NCI-H446 (cell line): ENCODE measurements at places on chromosomes 6 and 20.
A peak's percentile ranks its signal among the peaks of the same experiment; 100 is the strongest.

GRCh38 chr6:142605922-142606485 lies 304.2 kb downstream of the ADGRG6 start:
- DNase-seq, result no peak

GRCh38 chr20:41309817-41310216 lies 7.7 kb downstream of the ZHX3 start:
- DNase-seq, result no peak

GRCh38 chr6:42104095-42104803 lies 38.2 kb downstream of the C6orf132 start:
- no peak for DNase-seq

DNA sequence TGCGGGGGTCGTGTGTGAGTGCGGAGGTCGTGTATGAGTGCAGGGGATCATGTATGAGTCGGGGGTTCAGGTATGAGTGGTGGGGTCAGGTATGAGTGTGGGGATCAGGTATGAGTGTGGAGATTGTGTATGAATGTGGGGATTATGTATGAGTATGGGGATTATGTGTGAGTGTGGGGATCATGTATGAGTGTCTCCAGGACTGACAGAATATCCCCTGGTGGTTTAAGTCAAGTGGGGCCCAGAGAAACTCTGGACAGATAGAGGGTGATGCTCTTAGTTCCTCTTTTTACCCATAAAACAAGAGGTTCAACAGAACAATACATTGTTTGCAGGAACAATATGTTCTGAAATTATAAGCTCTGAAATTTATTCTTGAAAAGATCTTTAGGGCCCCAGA lies 131.9 kb downstream of the UST start:
- no peak for DNase-seq

DNA sequence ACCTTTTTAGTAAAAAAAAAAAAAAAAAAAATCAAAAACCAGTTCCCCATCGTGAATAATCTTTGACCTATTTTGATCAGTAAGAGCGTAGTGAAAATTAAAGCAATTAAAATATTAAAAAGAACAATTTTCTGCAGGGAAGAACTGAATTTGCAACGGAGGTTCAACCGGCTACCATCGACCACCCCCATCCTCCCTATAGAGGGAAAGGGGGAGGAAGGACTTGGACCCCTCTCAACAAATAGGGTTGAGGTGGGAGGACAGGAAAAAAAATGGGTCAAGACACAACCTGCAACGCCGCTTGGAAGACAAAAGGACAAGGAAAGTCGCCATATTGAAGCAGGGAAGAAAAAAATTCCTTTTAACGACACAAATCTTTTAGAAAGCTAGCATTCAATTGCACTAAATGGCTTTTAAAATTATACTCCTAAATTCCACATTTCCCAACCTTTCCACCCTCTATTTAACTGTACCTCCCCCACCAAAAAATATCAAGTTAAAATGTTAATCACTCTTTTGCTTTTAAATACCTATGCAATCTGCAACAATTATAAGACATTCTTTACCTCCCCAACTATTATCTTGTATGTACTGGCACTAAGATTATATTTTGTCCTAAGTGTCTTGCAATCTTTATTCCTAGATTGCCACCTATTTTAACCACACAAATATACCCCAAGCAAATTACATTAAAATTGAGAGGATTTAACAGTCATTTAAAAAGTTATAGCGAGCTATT lies 1.7 kb downstream of the PPP1R10 start:
- peak; percentile 83 for DNase-seq

GRCh38 chr6:126738641-126739040 lies 379.8 kb upstream of the RSPO3 start:
- DNase-seq, result no peak

- no peak for DNase-seq
These were observed 233.5 kb upstream of the KHDRBS2 start for GRCh38 chr6:62519574-62519973.

DNA sequence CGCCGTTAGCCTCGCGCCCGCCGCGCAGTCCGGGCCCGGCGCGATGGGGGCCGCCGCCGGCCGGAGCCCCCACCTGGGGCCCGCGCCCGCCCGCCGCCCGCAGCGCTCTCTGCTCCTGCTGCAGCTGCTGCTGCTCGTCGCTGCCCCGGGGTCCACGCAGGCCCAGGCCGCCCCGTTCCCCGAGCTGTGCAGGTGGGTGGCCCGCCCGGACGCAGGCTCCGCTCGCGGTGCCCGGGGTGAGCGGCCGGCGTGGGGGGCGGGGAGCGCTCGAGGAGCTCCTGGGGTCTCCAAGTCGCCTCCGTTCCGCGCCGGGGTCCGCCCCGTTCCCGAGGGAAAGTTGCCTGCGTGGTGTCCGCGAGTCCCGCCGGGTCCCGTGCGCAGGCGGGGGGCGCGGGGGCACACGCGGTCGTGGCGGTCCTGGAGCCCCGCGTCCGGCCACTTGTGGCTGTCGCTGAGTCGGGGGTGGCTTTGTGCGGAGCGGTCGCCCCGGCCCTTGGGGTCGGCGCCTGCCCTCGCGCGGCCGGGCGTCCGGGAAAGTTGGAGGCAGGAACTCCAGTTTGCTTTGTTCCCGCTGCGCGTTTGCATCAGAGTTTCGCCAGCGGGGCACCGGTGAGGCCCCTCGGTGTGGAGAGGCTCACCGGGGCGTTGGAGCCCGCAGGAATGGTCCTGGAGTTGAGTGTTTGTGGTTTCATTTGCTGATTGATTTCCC lies 476 bp downstream of the IGF2R start:
- DNase-seq, result no peak

- no peak for DNase-seq
These were observed 47.0 kb upstream of the PRND start for GRCh38 chr20:4674672-4675071.

- DNase-seq, result no peak
These were observed 105.2 kb downstream of the OR2B2 start for GRCh38 chr6:27806981-27807440.

DNA sequence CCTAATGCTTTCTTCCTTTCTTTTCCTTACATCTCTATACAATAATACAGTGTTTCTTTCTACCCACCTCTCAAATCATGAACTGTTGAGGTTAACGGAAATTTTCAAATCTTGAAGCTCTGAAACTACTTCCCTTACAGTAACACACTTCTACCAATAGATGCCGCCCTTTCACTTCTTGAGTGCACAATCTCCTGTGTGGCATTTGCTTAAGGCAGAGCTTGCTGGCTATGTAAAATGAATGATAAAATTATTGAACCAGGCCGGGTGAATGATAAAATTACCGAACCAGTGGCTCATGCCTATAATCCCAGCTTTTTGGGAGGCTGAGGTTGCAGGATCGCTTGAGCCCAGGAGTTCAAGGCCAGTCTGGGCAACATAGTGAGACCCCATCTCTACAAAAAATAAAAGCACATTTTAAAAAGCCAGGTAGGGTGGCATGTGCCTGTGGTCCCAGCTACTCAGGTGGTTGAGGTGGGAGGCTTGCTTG lies 56.8 kb downstream of the KCNS1 start:
- peak; percentile 90 for DNase-seq

DNA sequence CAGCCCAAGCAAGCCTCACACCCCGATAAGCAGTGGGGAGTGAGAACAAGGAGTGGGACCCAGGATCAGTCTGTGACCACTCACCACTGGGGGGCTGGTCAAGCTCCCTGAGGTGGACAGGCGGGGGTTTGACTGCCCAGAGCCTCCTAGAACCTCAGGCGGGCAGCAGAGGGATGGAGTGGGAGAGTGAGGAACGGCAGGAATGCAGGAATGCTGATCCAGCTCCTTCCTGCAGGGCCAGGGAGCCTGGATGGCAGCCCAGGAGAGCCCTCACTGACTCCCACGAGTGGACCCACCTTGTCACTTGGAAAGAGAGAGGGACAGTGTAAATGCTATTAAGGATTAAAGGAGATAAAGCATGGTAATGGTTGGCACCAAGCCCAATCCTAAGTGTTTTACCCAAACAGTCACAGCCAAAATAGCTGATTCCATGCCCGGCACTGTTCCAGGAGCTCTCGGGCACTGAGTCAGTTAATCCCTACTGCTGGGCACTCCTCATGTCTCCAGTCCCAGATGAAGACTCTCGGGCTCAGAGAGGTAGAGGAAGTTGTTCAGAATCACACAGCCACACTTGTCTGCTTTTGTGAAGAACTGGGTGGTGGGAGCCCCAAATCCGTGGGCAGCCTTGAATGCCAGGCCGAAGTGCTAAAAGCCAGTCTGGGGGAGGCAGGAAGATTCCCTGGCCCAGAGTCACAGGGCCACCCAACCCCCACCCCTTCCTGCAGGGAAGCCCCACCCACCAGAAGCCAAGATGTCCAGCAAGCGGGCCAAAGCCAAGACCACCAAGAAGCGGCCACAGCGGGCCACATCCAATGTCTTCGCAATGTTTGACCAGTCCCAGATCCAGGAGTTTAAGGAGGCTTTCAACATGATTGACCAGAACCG lies 3.1 kb downstream of the MYL9 start:
- DNase-seq, result no peak

GRCh38 chr6:28541996-28542395 lies 16.3 kb downstream of the GPX5 start:
- no peak for DNase-seq

DNA sequence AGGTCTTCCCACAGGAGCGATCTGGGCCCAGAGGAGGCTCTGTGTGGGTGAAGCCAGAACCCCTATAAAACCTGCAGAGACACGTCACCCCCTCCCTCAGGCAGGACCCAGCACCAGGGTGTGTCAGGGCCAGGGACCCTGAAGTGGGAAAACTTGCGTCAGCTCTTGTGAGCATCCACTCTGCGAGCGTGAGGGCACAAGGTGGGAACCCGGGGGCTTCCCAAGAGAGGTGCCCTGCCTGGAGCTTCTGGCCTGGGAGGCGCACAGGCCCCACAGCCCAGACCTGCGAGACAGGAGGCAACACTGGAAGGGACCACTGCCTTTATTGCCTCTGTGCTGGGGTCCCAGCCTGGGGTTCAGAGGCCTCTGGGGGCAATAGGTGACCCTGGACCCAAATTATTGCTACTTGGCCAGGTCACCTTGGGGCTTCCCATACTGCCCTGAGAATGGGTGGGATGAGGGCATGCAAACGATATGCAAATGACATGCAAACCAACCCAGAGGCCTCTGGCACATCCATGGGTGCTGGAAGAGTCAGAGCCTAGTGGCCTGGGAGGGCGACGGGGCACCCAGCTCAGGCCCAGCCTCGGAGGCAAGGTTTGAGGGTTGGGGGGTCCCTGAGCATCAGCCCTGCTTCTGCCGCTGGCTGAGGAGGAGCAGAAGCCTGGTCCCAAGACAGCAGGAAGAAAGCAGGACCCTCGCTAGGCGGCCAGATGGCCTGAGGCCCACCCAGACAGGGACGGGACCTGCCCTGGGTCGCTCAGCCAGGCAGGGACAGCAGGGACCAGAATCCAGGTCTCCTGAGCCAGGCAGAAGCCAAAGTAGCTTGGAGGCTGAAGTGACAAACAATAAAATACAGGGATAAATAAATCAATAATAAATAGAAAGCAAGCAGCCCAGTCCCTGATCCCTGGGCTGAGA lies 5.1 kb upstream of the C20orf144 start:
- no peak for DNase-seq

GRCh38 chr6:124963416-124963785 lies 1.2 kb downstream of the RNF217 start:
- no peak for DNase-seq

- DNase-seq, result no peak
These were observed 56.1 kb downstream of the MEP1A start for GRCh38 chr6:46849361-46849690.

GRCh38 chr6:75199889-75200288 lies 6.0 kb downstream of the COL12A1 start:
- DNase-seq, result no peak

- no peak for DNase-seq
These were observed 79.5 kb downstream of the SESN1 start for GRCh38 chr6:109015176-109015575.

DNA sequence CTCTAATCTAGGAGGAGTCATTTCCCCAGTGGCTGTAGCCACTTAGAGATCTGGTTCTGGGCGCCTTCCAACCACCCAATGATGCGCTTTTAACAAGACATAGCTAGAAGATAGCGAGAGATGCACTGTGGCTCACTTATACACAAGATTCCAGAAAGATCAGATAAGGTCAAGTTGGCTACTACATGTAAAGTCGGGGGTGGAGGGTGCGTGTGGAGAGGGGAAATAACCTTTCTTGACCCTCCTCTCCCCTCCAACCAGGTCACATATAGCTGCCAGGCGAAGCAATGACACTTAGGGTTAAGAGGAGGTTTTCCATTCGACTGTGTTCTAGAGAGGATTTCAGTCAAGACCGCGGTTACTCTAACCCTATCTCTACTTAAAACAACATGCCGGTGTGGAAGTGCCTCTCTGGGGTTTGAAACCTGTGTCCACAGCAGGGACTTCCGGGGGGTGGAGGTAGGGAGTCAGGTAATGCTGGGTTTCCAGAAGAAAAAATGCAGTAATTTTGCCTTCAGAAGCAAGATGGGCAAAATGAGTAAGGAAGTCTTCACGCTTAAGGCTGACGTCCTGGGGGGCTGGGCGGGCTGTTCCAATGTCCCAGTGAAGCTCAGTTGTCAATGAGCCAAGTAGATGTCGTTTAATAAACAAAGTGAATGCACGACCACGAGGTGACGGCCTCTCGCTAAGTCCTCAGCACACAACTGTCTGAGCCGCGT lies 1.8 kb upstream of the SIM1 start:
- no peak for DNase-seq

- no peak for DNase-seq
These were observed 22.3 kb upstream of the ANKEF1 start for GRCh38 chr20:10012464-10012863.

GRCh38 chr6:141484711-141485110 lies 648.0 kb upstream of the GJE1 start:
- DNase-seq, result no peak

GRCh38 chr6:52576392-52577021 lies 353 bp downstream of the TRAM2 start:
- DNase-seq, result peak; percentile 28

- no peak for DNase-seq
These were observed 527 bp downstream of the FBXO30 start for GRCh38 chr6:145814035-145814500.

DNA sequence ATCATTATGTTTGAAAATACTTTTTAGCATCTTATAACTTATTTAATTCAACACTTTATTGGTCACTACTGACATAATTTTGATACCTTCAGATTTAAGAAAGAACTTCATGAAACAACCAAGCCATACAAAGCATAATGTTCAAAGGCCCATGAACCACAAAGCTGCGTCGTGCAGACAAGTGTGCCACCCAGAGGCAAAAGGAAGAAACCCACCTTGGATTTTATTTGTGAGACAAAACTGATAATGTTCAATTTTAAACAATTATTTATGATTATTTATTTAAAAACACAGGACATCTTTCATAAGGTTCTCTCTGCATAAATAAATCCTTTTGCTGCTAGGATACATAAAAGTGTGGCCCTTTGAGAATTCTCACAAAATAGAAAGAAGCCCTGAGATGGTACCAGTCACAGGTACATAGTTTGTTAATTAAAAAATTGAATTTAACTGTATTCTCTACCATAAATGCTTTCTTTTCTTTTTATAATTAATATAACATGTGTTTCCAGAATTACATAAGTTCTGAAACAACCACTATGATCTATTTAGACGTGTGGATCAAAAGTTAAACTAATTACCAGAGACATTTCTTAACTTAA lies 143.7 kb downstream of the RALGAPA2 start:
- peak; percentile 58 for DNase-seq
